ENCODE measurements at places on chromosomes 2 and 18.
A peak's percentile ranks its signal among the peaks of the same experiment; 100 is the strongest.

- DNase-seq = peak; percentile 94
These were observed 54.3 kb downstream of the CDK15 start for GRCh38 chr2:201860636-201861066.

DNA sequence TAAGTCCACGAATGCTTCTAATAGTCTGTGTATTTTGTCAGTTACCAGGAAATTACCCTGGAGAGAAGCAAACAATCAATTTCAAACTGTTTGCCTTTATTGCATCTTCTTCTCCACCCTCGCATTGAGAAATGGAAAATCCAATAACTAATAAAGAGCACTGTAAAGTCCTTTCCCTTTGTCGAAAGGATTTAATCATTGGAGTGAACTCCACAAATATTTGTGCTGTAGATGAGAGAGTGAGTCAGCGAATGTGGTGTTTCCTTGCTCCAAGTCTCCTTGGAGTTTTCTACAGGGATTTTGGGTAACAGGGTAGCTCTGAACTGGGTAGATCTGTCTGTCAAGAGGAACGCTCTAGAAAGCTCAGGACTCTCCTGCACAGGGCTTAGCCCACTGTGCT is 240.2 kb downstream of the KCNS3 start:
- DNase-seq = no peak

DNA sequence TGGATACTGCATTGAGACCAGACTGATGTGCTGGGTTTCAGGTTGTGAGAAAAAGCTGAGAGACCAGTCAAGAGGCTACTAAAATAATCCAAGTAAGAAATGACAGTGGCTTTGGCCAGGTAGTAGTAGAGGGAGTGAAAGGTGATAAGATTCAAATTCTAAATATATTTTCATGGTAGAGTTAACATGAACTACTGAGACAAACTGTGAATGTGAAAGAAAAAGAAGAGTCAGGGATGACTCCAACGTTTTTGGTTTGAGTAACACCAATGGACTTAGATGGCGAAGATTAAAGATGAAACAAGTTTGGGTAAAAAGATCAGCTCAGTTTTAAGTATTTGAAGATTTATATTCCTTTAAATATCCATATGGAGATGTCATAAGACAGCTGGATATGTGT is 209.4 kb downstream of the ZEB2 start:
- no peak for DNase-seq

GRCh38 chr18:58871514-58872420 is 7.1 kb downstream of the ZNF532 start:
- DNase-seq = no peak

DNA sequence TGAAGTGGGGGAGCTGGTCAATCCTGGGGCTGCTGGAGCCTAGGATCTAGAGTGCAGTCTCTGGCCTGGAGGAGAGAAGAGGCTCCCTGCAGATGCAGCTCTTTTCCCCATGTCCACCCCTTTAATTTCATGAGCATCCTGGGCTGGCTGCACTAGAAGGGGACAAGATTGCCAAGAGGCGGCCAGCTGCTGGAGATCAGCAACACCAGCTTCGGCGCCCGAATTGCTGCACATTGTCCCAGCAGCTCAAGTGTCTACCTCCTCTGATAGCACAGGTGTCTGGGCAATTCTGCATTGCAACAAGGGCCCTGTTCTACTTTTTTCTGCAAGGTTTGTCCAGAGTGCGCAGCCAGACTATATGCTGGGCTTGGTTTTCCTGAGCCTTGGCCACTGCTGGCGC is 125.7 kb downstream of the AGAP1 start:
- no peak for DNase-seq

DNA sequence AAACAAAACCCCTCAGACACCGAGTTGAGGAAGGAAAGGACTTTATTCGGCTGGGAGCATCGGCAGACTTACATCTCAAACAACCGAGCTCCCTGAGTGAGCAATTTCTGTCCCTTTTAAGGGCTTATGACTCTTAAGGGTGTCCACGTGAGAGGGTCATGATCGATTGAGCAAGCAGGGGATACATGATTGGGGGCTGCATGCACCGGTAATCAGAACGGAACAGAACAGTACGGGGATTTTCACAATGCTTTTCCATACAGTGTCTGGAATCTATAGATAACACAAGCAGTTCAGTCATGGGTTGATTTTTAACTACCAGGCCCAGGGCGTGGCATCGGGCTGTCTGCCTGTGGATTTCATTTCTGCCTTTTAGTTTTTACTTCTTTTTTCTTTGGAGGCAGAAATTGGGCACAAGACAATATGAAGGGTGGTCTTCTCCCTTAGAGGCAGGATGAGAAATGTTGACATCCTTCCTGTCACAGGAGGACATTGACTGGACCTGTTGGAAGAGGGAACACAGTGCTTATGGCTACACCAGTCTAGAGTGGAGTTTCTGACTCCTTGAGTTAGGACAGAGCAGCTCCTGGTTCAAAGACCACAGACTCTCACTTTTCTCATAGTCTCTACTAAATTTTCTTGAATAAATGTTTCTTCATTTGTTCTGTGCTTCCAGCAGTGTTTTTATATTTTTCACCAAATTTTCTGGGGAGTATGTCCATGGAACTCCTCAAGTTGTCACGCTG is 35.8 kb downstream of the SPOPL start:
- DNase-seq = no peak

- DNase-seq = no peak
These were observed 1.6 kb upstream of the EPC2 start for GRCh38 chr2:148642891-148643416.

GRCh38 chr2:181876614-181877063 is 14.9 kb upstream of the ITPRID2 start:
- DNase-seq = no peak

DNA sequence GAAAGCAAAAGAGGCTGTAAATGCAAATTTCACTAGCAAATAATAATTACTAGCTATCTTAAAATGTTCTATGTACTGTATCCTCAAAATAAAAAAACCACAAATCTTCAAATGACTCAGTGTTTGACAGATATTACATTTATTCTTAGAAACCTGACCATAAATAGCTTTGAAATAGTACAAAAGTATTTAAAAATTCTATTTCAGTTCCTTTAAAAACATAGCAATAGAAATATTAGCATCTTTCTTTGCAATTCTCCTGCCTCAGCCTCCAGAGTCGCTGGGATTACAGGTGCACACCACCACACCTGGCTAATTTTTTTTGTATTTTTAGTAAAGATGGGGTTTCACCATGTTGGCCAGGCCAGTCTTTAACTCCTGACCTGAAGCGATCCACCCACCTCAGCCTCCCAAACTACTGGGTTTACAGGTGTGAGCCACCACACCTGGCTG is 50.6 kb downstream of the MSH6 start:
- no peak for DNase-seq

DNA sequence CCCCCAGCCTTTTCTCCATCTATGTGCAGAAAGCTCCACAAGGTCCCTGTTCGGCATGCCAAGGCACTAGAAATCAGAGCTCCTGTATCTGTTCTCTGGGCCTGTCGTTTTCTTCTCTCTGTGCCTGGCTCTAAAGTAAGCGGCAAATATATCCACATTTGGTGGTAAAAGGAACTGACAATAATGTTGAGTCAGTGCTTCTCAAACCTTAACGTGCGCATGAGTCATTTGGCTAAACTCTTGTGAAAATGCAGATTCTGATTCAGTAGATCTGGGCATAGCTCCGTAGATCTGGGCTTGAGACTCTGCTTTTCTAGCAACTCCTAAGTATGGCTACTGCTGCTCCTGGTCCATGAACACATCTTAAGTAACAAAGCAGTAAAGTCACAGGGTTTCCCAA is 16.5 kb upstream of the ACSL3 start:
- DNase-seq = no peak

DNA sequence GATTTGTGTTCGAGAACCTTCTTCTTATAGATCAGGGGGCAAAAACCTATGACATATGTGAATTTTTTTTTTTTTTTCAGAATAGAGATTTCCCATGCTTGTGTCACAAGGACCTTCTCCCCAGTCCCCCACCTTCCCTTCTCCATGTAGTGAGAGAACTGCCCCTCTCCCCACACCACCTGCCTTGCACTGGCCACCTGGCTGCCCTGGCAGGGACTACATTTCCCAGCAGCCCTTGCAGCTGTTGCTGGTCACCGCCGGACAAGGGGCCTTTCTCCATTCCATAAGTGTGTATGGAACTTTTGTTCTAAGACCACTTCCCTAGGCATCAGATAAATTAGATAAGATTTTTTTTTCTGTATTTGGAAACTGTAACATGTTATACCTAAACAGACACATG is 22.2 kb downstream of the MBP start:
- no peak for DNase-seq

DNA sequence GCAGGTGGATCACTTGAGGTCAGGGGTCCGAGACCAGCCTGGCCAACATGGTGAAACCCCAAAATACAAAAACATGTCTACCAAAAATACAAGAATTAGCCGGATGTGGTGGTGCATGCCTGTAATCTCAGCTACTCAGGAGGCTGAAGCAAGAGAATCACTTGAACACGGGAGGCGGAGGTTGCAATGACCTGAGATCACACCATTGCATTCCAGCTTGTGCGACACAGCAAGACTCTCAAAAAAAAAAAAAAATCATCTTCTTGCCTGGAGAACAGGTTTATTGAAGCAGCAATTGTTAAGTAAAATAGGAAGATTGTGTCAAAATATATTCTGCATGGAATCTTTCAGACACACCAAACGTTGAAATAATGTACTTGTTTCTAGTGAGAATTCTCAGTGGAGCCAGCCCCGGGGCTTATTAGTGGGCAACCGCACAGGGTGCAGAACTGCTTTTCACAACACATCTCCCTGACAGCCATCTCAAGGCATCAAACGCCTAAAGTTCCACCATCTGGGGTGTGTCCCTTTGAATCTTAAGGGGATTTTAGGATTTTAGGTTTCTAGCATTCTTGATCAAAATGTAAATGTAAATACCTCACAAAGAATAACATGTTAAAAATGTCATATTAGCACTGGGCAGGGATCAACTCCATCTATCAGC is 28.6 kb upstream of the PPP4R1 start:
- no peak for DNase-seq

DNA sequence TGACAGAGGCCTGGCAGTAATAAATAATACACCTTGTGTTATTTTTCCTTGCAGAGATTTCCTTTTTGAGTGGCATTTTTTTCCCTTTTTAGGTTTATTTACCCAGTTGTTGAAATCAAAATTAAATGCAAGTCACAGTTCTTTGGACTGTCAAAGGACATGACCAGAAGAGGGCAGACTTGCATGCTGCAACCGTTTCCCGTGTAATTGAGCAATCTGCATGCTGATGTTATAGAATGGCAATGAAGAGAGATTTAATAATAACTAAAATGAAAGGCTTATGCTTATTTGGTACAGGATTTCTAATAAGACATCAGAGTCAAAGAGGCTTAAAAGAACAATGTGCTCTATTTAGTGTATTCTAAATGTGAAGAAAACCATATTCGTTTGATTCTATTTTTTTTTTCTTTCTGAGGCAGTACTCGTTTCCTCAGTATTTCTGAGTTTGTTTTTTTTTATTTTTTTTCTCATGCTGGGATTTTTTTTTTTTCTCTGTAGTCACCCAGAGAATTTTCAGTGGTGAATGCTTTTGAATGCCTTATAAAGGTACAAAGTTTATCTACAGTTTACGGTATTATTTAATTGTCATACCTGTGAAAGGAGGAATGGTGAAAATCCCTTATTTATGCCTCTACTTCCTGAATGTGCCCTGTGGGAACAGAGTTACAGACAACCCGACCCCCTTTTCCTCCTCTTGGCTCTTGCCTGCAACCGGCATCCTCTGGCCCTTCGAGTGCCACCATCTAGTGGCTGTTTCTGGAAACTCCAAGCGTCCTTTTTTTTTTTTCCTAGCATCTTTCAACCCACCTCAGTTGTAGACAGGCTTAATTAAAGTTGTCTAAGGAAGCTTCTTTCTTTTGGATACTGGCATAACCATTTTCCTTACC is 368.5 kb downstream of the LRRTM1 start:
- DNase-seq = peak; percentile 72

DNA sequence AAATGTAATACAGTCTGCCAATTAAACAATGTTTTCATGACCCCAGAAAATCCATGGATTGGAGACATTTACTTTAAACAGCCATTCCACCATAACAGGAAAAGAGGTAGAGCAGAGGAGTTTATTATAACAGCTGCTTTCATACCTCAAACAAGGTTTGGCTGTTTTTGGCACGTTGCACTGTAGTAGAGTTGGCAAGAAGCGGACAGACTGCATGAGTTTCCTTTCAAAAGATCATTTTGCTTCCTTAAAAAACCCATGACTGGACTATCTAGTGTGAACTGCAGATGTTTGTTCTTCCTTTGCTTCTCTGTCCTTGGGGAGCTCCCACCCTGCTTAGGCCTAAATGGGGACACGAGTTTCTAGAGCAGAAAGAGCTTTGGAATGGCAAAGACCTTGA is 108.5 kb upstream of the THOC1 start:
- DNase-seq = no peak

DNA sequence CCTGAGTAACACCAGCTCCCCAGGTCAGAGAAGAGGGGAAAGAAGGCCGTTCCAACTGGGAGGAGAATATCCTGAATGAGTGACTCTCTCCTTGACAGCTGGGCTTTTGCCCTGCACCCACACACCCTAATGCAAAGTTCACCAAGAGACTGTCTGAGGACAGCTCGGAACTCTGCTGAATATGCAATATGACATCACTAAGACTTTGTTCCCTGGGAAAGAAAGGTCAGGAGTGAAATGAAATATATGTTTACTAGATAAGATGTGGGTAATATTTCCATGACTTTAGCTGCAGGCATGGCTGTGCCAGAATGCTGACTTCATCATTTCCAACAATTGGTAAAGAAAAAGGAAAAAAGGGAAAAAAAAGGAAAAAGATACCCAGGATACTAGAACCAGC is 488.2 kb upstream of the RAB6C start:
- no peak for DNase-seq

DNA sequence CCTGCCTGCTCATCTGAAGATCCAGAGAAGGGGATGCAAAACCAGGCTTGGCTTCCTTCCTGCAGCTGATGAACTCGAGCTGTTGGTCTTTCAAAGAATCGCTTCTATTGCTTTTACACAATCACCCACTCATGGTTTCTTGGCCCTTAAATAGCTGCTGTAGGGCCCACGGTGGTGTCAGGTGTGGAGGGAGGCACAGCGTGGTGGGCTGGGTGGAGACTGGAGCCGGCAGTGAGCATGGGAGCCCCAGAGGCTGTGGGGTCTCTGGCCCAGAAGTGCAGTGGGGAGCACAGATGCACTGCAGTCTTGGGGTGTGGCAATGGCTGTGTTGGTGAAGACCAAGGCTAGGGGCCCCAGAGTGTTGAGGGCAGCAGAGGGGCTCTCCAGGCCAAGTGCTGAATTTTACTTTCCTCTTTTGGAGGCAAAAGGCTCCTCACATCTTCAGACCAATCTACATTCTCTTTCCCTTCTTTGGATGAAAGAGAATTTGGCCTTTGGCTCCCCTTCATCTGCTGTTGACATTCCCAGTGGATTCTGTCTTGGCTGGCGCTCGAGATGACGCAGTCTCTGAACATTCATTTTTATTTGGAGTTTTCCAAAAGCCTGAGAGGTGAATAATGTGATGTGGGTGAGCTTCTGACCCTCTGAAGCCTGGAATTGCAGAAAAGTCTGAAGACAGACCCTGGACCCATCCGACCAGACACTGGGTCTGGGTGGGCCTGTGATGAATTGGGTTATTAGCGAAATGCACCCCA is 70.1 kb upstream of the ASB18 start:
- no peak for DNase-seq

All from cerebellar cortex (tissue), 1 donor.